ENCODE measurements at places on chromosomes 11 and 22.

GRCh38 chr22:38872831-38873248 lies 824 bp upstream of the CBX6 start:
- DNase-seq, result peak; percentile 19

- DNase-seq, result no peak
Observed at GRCh38 chr11:74476536-74476935, 9.2 kb upstream of the KCNE3 start.

- peak; percentile 5 for DNase-seq
Observed at GRCh38 chr22:21755851-21756284, 20.3 kb upstream of the YPEL1 start.

DNA sequence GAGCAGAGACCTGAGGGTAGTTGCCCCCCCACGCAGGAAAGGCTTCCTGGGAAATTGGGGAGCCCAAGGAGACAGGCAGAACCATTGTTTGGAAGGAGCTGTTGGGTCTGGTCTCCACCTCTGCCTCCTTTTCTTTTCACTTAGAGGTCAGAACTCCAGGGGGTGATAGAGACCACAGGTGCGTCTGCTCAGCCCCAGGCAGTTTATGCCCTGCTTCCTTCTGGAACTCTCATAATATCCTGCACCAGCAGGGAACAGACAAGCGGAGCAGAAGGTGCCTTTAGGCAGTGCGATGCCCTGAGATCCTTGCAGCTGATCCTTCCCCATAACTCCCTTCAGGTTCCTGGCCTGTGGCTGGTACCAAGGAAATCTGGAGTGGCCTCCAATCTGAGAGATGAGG lies 120.2 kb downstream of the NECTIN1 start:
- DNase-seq, result no peak

DNA sequence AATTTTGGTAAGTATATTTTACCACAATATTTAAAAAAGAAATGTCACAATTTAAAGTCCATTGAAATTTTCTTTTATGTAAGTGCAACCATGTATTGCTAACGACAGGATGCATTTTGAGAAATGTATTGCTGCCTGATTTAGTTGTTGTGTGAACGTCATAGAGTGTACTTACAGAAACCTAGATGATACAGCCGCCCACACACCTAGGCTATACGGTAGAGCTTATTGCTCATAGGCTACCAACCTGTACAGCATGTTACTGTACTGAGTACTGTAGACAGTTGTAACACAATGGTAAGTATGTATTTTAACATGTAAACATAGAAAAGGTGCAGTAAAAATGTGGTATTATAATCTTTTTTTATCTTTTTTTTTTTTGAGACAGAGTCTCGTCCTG lies 48.1 kb downstream of the CBL start:
- DNase-seq, result no peak

- DNase-seq, result no peak
Observed at GRCh38 chr22:44328762-44329161, 16.0 kb upstream of the SHISAL1 start.

GRCh38 chr11:75476739-75477613 lies 44.0 kb upstream of the KLHL35 start:
- DNase-seq, result no peak

GRCh38 chr22:49228431-49229037 lies 599.1 kb downstream of the BRD1 start:
- DNase-seq, result no peak

GRCh38 chr11:123145661-123146060 lies 49.4 kb downstream of the CLMP start:
- no peak for DNase-seq

DNA sequence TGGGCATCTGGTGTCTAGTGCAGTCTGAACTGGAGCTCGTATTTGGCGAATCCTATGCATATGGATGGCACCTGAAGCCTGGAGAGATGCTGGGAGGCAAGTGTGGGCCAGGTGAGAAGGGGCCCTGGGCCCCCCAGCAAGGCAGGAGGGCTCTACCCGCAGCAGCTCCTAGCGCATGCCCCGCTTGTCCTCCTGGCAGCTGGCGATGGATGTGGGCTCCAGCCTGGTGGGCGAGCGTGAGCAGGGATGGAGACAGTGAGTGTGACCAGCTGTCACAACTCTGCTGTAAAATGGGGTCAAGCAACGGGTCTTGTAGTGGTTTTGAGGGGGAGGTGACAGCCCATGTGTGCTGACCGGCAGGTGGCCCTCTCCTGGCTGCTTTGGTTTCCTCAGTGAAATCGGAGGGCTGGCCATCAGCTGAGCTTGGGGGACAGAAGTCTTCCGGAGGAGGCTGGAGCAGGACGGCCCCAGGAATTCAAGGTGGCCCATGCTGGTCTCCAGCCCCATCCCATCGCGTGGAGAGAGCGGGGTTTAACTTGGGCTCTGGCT lies 12.0 kb downstream of the FRMD8 start:
- DNase-seq, result no peak

DNA sequence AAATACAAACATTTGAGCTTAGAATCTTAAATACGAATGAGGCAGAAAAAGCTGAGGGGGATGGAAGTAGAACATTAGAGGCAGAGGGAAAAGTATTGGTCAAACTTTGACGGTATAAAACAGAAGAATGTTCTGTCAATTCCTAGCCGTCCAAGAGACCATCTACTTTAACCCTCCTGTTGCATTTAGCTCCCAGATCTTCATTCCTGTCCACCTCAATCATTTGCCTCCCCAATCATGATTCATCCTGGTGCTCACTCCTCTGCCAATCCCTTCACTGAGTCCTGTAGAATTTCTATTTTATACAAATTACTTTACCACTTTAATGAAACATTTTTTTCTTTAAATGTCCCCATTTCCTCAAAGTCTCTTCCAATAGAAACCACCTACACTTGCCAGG lies 28.2 kb downstream of the C2CD3 start:
- DNase-seq, result no peak

- DNase-seq, result no peak
Observed at GRCh38 chr11:106276859-106277436, 199.5 kb downstream of the AASDHPPT start.

- DNase-seq, result peak; percentile 29
Observed at GRCh38 chr11:94794287-94795168, 26.4 kb downstream of the AMOTL1 start.

DNA sequence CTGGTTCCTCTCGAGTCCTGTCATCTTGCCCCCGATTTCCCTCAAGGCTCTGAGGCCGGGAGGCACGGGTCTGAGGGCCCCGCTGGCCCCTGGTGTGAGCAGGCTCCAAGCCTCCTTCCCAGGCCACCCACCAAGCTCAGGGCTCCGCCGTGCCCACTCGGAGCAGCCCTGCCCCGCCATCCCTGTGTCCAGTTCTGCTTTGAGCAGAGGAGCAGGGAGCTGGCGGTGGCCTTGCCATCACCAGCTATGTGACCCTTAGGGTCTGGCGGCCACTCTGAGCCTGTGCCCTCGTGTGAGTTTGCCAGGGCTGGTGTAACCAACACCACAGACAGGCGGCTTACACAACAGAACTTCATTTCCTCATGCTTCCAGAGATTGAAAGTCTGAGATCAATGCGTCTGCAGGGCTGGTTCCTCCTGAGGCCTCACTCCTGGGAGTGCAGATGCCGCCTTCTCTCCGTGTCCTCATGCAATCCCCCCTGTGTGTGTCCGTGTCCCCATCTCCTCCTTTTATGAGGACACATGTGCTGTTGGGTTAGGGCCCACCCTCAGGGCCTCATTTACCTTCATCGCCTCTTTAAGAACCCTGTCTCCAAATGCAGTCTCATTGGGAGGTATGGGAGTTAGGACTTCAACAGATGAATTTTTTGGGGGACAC lies 36.5 kb upstream of the CELSR1 start:
- no peak for DNase-seq

- DNase-seq, result no peak
Observed at GRCh38 chr11:114081641-114082414, 22.3 kb downstream of the ZBTB16 start.

DNA sequence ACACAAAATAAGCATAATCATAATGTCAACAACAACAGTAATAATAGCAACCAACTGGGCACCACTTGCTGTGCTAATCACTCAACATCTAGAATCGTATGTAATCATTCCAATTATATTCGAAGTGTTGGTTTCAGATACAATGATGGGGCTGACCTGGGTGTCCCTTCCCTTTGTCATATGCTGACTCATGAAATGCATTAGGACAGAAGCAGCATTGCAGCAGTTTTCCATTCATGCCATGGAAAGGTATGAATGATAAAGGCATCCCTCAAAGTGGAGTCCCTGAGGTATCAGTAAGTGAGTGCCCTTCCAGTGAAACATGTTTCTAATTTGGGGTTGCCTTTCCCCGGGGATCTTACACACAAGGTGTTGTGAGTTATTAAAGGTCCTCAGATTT lies 46.3 kb upstream of the ANO3 start:
- no peak for DNase-seq

All from common myeloid progenitor, CD34-positive (primary cell).